ENCODE measurements at places on chromosomes 3 and 15. TPM values are rescaled to one million over a fixed set of nuclear protein-coding genes. Genes with fewer than 3 reads are reported as not detected.

XCR1 gene
- not detected for total RNA-seq

PLAAT1 gene
- 0.23 TPM for total RNA-seq

SFMBT1 gene
- 6.4 TPM for total RNA-seq

MYO5C gene
- total RNA-seq: 0.23 TPM

CLDN11 gene
- total RNA-seq: 175 TPM

SMARCC1 gene
- total RNA-seq: 44.7 TPM

MOBP gene
- total RNA-seq: not detected

TICRR gene
- 4.9 TPM for total RNA-seq

BTLA gene
- not detected for total RNA-seq

MYNN gene
- total RNA-seq: 20.4 TPM

ASB14 gene
- 0.05 TPM for total RNA-seq

IRAK2 gene
- 12.9 TPM for total RNA-seq

ERICH6 gene
- not detected for total RNA-seq

TERC gene
- 21.7 TPM for total RNA-seq

GPR160 gene
- not detected for total RNA-seq

ACKR4 gene
- under 0.01 TPM for total RNA-seq

SYNPR gene
- total RNA-seq: not detected

LRRC31 gene
- not detected for total RNA-seq

GOLGA6L9 gene
- 3.3 TPM for total RNA-seq

TRAIP gene
- 2.4 TPM for total RNA-seq

GALNT15 gene
- total RNA-seq: 9.5 TPM

ZBTB47 gene
- total RNA-seq: 31.8 TPM

CCDC80 gene
- total RNA-seq: 325 TPM

EIF4E3 gene
- 1.2 TPM for total RNA-seq

NUP210 gene
- 0.30 TPM for total RNA-seq

CYP1A2 gene
- total RNA-seq: not detected

MAGEL2 gene
- total RNA-seq: 2.1 TPM

SAXO2 gene
- 1.2 TPM for total RNA-seq

IQCF5 gene
- total RNA-seq: not detected

ADGRG7 gene
- 0.30 TPM for total RNA-seq

SLC28A1 gene
- not detected for total RNA-seq

PPIP5K1 gene
- total RNA-seq: 81.9 TPM

ANKRD63 gene
- total RNA-seq: not detected

CPN2 gene
- not detected for total RNA-seq

SI gene
- total RNA-seq: not detected

CHDH gene
- not detected for total RNA-seq

FBXW12 gene
- not detected for total RNA-seq

FSTL1 gene
- 2,453 TPM for total RNA-seq

USP50 gene
- not detected for total RNA-seq

CAMP gene
- not detected for total RNA-seq

ROBO1 gene
- 111 TPM for total RNA-seq

BUB1B gene
- 3.6 TPM for total RNA-seq

SPTBN5 gene
- 1.8 TPM for total RNA-seq

AP4E1 gene
- total RNA-seq: 15.4 TPM

FRG2C gene
- total RNA-seq: not detected

LDHAL6B gene
- not detected for total RNA-seq

NOX5 gene
- total RNA-seq: 0.30 TPM
